ENCODE measurements at places on chromosomes 16 and 17.

- DNase-seq = no peak
These were observed 41.3 kb downstream of the MRM3 start for GRCh38 chr17:823501-823902.

DNA sequence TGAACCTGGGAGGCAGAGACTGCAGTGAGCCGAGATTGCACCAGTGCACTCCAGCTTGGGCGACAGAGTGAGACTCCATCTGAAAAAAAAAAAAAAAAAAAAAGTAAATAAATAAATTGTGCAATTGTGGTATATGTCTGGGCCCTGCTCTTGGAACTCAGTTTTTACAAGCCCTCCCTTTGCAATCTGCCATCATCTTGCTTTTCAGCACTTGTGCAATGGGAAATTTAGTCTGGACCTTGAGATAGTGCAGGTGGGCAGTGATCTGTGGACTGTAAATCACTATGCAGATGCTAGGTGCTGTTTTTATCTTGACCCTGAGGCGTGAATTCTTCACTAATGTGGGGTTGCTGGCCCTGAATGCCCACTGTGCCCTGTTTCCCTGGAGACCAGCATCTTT, 6.5 kb upstream of the RAP1GAP2 start:
- DNase-seq = no peak

DNA sequence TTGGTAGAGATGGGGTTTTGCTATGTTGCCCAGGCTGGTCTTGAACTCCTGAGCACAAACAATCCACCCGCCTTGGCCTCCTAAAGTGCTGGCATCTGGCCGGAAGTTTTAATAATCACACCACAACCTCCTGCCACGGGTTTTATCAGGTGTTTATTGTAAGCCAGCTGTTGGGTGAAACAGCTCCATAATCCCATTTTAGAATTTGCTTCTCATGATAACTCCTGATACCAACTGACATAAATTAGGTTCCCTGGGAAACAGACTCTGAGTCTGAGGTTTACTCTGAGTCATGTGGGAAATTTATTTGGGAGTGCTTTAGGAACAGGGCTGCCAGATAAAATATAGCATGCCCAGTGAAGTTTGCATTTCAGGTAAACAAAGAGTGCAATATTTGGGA, 122.6 kb upstream of the MED13 start:
- DNase-seq = no peak

GRCh38 chr16:2497695-2498484, 15.9 kb upstream of the ATP6V0C start:
- no peak for DNase-seq
